Activated CD4-positive, alpha-beta T cell treated with anti-CD3 and anti-CD28 coated beads, Interleukin-2, amount 50 U/mL, for 1 hour (primary cell): ENCODE measurements at places on chromosomes 1 and 21.

GRCh38 chr1:166166698-166167571 is at the start of gene FAM78B:
TSS of gene FAM78B (minus strand) at chr1:166167001. CDS start at chr1:166166248, 753 bp downstream.
- peak; percentile 40 for DNase-seq

- DNase-seq, result no peak
Measured at GRCh38 chr1:64393790-64394189, 76.1 kb upstream of the CACHD1 start.

GRCh38 chr1:89930579-89930978 is 64.3 kb upstream of the ZNF326 start:
- DNase-seq, result no peak

- no peak for DNase-seq
Measured at GRCh38 chr1:100034470-100034869, 64.7 kb downstream of the SLC35A3 start.

DNA sequence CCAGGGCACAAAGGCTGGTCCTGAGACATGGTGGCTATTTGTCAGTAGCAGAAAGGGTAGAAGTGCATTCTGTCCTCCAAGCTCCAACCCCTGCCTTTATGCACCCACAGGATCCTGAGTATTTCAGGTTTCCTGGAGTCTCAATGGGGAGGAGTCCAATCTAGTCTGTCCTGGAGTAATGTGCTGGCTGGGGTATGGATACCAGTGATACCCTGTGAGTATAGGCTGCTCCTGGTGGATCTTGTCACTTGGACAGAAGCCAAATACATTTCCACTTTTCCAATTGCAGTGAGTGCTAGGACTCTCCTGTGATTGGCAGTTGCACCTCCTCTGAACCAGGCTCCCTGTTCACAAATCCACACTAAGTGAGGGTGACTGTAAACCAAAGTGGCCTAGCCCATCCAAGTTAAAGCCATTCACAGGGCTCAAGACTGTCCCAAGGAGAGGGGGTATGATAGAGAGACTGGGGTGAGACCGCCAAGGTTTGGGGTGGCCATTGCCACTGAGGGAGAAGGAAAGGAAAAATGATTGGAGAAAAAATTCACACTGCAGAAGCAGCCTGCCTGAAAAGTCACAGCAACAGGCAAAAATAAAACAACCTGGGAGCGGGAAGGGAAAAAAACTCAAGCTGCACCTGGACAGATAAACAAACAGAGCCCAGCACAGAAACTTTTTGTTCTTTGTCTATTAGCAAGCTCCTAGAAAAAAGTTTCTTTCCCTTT is 163.4 kb upstream of the ETV3 start:
- DNase-seq, result no peak

GRCh38 chr1:24020470-24020869 is 40.3 kb upstream of the SRSF10 start:
- no peak for DNase-seq

GRCh38 chr1:15692121-15692682 is 8.1 kb downstream of the PLEKHM2 start:
- DNase-seq, result no peak

GRCh38 chr1:88935522-88936222 is 44.3 kb upstream of the GTF2B start:
- no peak for DNase-seq

DNA sequence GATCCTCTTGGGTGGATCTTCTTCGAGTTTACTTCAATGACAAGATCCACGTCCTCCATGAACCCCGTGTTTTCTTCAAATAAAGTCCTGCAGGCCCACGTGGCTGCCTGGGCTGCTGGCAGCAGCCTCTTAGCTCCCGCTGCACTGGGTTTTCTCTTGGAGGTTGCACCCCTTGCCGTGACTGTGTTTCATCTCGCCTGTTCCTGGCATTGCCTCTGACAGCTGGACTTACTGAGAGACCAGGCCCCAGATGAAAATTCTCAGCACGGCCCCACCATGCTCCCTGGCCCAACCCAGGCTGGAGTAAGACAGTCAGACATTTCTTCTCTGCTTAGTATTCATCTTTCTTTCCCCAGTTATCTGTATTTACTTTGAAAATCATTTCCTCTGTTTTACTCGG is 274.8 kb upstream of the RUNX1 start:
- no peak for DNase-seq

DNA sequence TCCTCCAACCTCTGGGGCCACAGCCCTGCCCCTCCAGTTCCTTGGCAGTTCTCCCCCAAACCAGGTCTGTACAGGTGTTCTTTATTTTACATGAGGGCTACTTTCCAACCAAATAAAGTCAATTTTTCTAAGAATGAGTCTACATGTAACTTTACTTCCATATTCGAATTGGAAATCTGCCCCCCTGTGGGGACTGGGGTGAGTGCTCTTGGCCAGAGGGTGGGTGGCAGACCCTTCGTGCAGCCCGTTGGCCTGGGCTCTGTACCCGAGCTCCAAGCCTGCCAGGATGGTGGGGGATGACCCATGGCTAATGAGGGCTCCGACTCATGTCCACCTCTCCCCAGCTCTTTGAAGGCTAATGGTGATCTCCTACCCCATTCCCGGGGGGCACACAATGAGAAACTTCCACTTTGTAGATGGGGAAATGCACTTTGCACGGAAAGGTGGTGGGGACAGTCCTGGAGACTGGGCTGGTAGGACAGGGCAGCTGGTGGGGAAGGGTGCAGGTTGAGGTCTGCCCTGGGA is 589 bp upstream of the CATSPER4 start:
- no peak for DNase-seq

DNA sequence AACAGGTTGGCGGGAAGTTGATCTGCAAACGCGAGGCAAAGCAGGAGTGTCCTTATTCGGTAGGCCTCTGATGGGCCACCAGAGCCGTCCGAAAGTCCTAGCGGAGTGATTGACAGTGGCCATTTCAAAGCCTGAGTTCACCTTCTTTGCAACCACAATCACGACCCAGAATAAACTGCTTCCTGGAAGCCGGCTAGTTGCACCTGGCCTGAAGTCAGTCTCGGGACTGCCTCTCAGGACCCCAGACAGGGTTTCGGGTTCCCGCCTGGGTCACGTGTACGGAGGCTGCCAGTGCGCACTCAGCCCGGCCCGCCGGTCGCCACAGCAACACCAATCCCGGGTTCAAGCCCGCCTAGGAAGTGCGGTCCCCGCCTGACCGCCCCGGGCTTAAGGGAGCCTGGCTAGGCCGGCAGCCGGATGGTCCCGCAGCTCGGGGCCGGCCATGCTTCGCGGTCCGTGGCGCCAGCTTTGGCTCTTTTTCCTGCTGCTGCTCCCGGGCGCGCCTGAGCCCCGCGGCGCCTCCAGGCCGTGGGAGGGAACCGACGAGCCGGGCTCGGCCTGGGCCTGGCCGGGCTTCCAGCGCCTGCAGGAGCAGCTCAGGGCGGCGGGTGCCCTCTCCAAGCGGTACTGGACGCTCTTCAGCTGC is at the start of gene TOR3A:
Gene TOR3A, plus strand, starts transcription at position 384 of the 646 bp plus-strand sequence. Its CDS starts 59 bp downstream, at position 443.
- DNase-seq, result peak; percentile 70

GRCh38 chr1:183164340-183164739 is 21.7 kb upstream of the LAMC2 start:
- DNase-seq, result no peak

- DNase-seq, result no peak
Measured at GRCh38 chr1:20725189-20726117, 7.0 kb downstream of the SH2D5 start.

GRCh38 chr1:66951513-66951912 is 26.7 kb downstream of the MIER1 start:
- DNase-seq, result no peak

GRCh38 chr1:76075188-76075489 is 593 bp downstream of the ST6GALNAC3 start:
- no peak for DNase-seq

DNA sequence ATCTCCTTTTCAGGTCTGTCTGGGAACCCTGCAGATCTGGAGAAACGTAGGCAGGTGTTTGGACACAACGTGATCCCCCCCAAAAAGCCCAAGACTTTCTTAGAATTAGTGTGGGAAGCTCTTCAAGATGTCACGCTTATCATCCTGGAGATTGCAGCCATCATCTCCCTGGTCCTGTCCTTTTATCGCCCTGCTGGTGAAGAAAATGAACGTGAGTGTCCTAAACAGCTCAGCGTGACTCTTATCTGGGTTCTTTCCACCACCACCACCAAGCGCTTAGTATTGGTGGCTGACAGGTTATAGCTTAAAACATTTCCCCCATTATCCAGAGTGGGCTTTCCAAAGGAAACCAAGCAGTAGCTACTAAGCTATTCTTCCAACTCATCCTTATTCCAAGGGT is 66.8 kb upstream of the LAX1 start:
- no peak for DNase-seq

GRCh38 chr1:152972196-152972886 is 1.9 kb downstream of the SPRR4 start:
- DNase-seq, result no peak

DNA sequence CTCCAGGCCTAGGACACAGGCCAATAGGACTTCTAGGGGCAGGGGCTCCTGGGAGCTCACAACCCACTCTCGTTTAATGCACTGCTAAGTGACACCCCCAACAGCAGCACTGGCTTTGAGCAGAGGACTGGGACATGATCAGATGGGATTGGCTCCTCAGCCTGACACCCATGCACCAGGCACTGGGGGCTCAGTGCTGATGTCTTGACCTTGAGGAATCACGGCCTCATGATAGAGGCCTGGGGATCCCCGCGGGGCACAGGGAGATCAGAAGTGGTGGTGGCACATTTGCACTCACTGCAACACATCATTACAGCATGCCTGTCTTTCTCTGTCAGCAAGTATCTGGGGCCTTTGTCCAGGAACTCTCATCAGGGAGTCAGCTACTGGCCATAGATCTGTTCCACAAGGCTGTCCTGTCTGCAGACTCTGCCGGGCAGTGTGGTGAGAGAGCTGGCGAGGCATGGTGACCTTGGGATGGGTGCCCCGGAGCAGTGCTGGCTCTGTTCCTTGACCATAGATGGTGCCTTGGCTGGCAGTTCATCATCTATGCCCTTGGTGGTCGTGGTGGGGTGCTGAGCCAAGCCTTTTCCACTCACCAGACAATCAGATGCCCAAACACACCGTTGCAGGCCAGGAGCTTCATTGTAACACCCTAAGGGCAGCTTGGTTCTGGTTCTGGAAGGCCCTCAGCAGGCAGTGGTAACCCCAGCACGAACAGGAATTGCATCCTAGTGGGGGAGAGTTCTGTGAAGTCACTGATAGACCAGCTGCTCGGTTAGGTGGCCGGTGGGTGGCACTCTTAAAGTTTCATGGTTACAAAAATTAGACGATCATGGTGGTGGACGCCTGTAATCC is 22.2 kb upstream of the PARP1 start:
- no peak for DNase-seq

DNA sequence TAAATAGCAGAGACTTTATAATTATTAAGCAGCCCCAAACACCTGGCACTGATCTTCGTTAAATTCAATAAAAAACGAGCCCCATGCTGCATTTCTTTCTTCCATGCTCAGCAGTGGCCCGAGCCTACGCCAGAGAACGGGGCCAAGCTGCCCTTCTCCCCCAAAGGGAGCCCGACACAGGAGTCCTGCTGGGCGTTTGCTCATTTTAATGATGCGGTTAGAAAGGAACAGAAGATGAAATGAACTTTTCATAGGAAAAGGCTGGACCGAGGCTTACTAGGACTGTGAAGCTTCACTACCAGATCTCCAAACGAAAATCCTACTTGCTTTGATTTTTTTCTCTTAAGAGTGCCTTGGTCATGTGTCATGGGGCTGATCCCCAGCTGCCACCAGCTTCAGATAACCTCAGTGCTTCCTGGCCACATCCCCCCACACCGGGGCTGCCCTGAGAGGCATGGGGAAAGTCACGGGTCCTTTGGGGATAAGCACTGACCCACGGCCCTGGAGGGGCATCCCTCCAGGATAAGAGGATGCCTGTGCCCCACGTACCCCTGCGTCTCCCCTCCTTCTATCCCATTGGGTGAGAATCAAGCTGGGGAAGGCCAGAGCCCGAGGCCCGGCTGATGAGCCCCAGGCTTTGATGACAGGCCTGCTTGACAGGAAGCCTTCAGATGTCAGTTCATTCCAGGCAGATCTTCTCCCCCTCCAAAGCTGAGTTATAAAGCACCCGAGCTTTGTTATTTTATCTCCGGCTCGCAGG is 34.2 kb downstream of the PGBD5 start:
- no peak for DNase-seq

DNA sequence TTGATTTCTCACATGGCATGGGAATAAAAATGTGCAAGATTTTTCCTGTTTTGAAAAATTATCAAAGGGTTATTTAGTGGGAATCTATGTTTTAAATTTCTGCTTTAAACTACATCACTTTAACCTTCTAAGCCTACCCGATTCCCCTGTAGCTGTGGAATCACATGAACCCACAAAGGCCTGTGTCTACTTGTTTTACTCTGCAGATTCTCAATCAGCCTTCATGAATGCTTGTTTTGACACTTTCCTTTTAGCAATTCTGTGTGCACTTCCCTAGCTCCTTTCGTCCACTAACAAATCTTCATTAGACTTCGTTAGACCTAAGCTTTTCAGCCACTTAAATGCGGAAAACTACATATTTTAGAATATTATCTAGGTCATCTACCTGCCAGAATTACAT is 56.0 kb upstream of the C1orf21 start:
- no peak for DNase-seq

GRCh38 chr21:45558044-45558721 is 15.9 kb upstream of the SLC19A1 start:
- DNase-seq, result no peak

- DNase-seq, result no peak
Measured at GRCh38 chr1:211259638-211260126, 516 bp downstream of the RCOR3 start.

DNA sequence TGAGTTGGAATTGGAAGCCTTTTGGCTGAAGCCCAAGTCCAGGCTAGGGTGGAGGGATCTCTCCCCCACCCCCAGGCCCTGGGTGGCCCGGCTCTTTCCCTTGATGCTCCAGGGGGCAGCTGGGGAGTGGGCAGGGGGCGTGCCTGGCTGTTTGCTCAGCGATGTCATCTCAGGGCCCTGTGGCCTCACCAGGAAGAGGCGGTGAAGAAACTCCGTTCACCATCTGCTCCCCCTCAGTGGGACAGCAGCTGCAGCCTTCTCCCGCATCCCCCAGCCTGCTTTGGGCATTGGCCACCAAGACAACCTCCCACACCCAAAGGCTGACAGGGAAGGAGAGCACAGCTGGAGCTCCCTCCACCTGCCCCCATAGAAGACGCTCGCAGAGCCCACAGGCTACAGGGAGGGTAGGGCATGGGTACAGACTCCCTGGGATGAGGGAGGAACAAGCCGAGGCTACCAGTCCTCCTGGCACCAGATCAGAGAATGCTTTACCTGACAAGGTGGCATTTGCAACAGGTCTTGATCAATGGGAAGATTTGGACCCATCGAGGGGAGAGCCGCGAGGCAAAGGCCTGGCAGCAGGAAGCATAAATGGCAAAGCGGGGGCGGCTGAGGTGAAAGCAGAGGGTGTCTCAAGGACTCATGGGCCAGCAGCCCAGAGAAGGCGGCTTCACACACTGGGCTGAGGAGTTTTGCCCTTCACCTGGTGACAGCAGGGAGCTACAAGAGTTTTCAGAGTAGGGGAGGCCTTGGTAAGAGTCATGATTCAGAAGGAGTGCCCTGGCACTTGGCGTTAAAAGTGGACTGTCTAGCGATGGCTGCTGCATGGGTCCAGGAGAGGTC is 6.5 kb upstream of the GUCA2A start:
- DNase-seq, result no peak

- DNase-seq, result no peak
Measured at GRCh38 chr1:244112041-244112440, 61.0 kb downstream of the ZBTB18 start.
